ENCODE measurements at places on chromosomes 7 and 10.

- no peak for DNase-seq
Observed at GRCh38 chr7:51019191-51019844, 236.6 kb upstream of the GRB10 start.

DNA sequence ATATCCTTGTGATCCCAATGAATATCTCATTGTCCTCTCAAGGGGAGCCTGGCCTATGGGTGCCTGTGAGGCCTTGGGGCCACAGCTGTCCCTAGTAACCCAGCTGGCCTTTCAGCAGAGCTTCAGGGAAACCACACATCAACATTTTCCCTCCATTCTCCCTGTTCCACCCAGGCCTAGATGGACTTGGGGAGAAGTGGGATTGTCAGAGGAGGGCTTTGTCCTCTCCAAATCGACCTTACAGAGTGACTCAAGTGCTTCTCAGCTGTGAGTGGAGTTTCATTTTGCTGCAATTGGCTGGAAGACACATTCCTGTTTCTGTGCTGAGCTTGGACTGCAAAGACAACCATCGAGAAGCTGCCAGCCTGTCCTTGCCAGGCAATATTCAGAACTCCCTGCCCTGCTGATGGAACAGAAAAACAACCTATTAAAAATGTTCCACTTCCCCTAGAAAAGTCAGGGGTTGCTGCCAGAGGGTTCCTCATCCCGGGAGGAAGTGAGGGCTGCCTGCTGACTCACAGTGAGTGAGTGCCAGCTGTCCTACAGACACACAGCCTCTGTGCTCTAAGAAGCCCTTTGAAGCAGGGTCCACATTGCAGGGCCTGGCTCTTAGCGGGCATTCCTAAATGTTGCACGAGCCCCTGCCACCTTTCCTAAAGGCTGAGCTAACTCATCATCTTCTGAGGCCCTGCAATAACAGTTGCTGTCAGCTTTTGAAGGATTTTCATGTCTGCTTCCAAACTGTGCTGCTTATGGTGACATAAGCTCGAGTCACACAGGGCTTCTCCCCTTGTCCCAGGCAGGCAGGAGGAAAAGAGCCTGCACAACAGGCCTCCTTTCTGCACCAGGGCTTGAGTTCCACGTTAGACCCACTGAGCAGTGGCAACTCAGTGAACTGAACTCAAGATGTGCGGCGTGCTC lies 20.5 kb downstream of the STRA8 start:
- no peak for DNase-seq

- no peak for DNase-seq
Observed at GRCh38 chr10:115093776-115094408, 727 bp downstream of the ATRNL1 start.

DNA sequence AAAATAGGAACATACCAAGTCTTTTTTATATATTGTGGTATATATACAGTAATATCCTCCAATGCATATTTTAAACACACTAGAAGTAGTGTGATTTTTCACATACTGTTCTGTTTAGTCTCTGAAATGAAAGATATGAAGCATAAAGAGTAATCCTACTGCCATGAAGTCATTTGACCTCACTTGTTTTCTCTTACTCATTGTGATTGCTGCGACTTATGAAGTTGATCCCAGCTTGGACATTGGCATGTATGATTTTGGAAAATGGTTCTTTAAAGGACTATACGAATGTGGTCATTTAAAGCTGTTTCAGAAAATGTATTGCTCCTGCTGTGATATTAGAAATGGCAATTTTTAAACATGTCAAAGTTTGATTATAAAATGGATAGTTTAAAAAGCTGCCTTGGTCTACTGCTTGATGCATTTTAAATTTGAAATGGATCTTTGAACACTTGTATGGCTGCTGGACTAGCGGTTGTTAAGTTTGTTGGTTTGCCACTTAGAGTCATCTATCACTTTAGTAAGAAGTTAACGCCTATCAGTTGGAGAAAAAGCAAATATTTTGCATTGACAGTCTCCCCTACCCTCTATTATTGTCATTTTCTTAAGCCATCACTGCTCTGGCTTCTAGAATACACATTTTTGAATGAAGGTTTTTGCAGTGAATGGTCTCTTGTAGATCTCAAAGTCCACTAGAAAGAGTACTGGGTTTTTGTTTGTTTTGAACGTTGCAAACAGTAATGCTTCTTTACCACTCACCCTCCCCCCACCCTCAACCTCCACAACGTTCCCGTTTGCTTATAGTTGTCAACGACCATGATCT lies 881 bp upstream of the PCGF5 start:
- DNase-seq: no peak

DNA sequence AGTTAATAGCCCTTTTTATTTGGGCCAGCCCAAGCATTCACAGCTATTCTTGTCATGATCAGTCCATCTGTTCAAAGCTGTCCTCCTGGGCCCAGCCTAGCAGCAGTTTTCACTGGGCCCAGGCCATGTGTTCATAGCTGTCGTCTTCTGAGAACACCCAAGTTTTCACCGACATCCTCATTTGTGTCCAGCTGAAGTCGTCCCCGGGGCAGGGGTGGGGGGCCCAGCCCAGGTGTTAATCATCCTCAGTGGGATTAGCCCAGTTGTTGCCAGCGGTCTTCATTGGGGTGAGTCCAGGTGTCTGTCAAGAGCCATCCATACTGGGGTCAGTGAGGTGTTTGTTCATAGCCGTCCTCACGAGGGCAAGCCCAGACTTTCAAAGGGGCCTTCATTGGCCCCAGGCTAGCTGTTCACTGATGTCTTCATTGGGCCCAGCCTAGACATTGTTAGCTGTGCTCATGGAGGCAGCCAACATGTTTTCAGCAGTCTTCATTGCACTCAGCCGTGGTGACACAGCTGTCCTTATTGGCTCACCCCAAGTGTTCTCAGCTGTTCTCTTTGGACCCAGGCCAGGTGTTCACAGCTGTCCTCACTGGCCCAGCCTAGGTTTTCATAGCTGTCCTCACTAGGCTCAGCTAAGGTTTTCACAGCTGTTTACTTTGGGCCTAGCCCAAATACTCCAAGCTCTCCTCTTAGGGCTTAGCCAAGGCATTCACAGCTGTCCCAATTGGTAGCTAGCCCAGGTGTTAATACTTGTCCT lies 10.0 kb downstream of the FRG2B start:
- no peak for DNase-seq

DNA sequence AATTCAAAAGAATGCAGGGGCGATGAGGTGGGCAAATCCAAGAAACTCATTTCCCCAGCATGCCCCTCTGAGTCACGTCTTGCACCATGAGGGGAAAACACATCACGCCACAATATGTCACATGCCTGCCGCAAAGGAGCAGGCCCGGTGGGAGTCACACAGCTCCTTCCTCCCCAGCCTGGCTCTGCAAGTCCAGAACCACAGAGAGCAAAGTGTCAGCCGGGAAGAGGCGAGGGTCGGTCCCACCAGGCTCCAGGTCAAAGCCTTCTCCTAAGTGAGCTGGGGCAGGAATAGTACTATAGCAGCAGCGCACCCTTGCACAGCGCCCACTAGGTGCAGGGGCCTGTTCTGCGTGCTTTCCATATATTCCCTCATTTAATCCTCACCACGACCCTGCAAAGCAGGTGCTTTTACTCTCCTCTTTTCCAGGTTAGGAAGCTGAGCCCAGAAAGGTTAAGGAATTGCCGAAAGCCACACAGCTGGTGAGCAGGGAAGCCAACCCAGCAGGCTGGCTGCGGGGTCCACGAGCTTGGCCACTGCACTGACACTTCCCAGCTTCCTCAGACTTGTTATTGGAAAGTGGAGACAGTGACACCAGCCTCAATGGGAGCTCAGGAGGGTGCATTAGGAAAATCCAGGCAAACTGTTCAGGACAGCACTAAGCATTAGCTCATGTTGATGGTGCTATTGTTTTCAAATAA lies 94.0 kb upstream of the ZMIZ1 start:
- peak; percentile 62 for DNase-seq

DNA sequence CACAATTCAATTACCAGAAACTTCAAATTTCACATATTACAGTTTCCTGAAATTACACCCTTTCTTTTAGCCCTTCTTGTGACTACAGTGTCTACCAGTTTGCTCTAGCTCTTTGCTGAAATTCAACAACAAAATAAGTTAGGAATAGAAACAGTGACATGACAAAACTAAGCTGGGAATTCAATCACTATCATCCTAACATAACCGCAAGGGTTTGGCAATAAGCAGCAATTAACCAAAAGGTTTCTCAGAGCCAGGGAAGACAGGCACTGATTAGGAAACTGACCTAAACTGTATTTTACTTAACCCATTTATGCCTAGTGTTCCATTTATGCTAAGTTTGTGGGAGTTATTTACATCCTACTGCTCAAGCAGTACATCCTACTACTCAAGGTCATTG lies 31.3 kb downstream of the HIBADH start:
- DNase-seq: no peak

Data from activated T-cell treated with anti-CD3 and anti-CD28 coated beads, Interleukin-2, amount 50 U/mL, for 4 hours (primary cell).